Activated naive CD8-positive, alpha-beta T cell treated with anti-CD3 and anti-CD28 coated beads for 36 hours (primary cell): ENCODE measurements at places on chromosomes 5 and 9. TPM values are rescaled to one million over a fixed set of nuclear protein-coding genes. Genes with fewer than 3 reads are reported as not detected.

Gene OGN
- total RNA-seq, result not detected

Gene NRG2
- 0.14 TPM for total RNA-seq

DNA sequence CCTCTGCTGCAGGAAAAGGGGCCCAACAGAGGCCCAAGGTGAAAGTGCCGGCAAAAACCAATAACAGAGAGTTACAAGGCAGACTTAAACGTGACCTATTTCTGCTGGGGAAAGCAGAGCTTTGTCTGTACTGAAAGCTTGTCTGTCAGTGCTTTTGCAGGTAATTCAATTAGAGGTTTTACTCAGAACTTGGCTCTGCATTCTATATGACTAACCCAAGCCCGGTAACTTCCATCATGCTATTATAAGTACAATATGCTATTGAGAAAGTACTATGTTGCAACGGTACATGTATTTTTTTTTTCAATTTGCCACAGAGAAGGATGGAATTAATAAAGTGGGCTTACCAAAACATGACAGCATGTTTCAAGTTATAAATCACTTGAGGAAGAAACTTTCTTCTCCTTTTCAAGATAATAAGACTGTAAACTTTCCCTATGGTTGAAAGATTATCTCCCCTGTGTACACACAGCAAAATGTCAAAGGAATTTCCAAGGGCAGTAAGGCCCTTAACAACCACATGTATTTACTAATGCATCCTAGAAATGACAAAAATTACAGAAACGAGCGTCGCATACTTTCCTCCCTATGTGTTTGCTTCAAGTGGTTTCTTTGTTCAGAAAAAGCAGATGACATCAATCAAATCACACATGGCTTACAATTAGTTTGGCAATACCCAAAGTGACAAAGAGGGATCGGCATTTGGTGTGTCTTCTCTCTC lies 282.4 kb downstream of the EFNA5 start:
- no peak for DNase-seq

DNA sequence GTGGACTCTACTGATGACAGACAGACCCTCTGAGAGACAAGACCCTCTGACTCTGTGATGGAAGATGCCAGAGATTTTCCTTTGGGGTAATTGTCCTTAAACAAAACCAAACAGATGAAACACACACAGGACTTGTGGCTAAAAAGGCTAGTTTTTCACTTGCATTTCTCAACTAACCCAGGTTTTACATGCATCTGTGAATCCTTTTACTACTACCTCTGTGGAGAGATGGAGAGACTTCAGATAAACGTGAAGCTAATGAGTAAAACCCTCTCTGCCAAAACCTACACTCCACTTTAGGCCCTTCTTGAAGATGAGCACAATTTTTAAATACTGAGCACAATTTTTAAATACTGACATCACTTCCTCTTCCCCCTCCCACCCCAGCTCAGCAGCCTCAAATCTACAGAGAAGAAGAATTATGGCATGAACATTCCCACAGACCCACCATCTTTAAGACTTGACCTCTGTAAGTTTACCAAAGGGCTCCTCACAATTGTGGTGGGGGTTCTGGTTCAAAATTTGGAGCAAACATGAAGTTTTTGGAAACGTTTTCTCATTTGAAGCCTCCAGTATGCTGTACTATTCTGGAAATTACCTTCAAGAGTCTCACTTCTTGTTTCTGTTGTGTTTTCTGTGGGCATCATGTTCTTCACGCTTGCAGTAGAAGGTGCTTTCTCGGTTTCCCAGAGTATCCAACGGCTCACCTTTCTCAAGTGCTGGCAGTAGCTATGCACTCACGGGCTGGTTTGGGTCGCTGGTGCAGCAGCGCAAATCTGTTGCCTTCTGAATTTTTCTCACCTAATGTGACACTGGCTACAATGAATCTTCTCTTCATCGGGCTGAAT lies 42.7 kb downstream of the ACER2 start:
- no peak for DNase-seq

GRCh38 chr5:67141644-67142043 lies 55.0 kb downstream of the CD180 start:
- DNase-seq, result no peak

DNA sequence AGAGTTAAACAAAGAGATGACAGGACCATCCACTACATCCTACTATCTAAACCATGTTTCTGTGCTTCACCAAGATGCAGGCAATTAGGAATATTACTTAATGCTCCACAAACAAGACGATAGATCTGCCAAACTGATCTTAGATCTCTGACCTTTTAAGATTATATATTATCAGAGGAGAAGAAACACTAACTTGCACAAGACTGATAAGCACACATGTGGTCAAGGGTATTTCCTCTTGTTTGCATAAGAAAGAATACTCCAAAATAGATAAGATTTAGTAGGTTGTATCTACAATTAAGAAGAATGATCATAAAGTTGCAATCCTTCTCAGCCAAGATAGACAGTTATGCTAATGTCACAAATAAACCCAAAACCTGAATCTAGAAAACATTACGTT lies 601.0 kb upstream of the ACO1 start:
- no peak for DNase-seq

Gene STC2
- 41.1 TPM for total RNA-seq

- no peak for DNase-seq
These were observed 22.5 kb upstream of the DMRT1 start for GRCh38 chr9:818958-819357.
